ENCODE measurements at places on chromosomes 3 and 15.
A peak's percentile ranks its signal among the peaks of the same experiment; 100 is the strongest.

- DNase-seq: no peak
These were observed 29.6 kb upstream of the CP start for GRCh38 chr3:149251186-149251585.

DNA sequence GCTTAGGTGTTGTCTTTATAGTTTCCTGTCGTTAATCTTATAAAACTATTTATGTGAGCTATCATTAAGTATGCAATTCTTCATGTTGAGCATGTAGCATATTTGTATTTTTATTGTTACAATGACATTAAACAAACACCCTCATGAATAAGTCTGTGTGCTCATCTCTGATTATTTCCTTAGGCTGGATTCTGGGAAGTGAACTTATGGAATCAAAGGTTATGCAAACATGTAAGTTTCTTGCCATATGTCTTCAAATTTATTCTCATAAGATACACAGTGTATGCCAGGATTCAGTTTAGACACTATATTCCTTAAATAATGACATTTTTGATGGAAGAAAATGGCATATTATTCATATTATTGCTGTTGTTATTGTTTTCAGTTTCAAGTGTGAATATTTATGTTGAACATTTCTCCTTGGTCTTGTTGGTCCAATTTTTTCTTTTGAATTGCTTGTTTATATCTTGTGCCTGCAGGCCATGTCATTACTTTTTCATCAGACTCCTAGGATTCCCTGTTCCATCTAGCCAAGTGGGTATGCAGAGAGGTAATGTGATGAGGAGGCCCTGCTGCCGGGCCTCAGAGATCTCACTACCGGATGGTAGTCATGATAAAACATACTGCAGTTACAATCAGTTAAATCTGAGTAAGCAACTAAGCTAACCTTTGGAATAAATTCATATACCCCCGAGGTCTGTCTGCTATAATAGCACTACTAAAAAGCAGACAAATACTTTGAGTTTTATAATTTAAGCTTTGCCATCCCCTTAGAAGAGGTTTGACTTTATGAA is 684.3 kb upstream of the SGO1 start:
- DNase-seq: no peak

- DNase-seq: peak; percentile 16
These were observed 106.3 kb downstream of the ZBTB20 start for GRCh38 chr3:115040673-115041286.

GRCh38 chr15:68791431-68792283 is 29.0 kb downstream of the ANP32A start:
- no peak for DNase-seq

DNA sequence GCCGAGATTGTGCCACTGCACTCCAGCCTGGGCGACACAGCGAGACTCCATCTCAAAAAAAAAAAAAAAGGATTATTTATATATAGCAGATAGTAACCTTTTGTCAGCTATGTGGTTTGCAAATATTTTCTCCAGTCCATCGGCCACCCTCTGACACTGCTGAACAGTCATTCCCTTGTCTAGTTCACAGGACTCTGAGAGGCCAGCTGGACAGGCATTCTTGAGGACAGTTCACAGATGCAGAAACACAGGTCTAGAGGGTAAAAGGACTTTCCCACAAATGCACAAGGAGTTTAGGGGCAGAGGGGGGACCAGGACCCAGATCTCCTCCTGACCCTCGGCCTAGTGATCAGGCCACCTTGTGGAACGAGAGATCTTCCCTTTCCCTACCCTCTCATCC is 7.5 kb upstream of the TMEM40 start:
- no peak for DNase-seq

DNA sequence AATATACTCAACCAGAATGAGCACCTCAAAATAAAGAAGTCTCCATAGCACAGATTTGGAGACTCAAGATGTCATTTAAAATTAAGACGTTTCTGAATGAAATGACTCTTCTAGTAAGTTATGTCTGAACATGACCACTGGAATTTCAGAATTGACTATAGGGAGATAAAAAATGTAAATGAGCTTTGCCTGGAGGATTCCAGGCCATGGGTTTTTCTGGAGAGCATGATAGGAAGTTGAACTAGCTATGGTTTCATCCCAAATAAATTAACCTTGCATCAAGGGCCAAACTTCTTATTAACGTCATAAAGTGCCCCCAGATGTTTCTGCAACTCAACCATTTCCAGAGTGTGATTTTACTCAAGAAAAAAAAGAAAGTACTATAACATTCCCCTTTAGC is 222.6 kb upstream of the NR2F2 start:
- no peak for DNase-seq

- DNase-seq: no peak
These were observed 428.8 kb downstream of the PYDC2 start for GRCh38 chr3:191889756-191890155.

DNA sequence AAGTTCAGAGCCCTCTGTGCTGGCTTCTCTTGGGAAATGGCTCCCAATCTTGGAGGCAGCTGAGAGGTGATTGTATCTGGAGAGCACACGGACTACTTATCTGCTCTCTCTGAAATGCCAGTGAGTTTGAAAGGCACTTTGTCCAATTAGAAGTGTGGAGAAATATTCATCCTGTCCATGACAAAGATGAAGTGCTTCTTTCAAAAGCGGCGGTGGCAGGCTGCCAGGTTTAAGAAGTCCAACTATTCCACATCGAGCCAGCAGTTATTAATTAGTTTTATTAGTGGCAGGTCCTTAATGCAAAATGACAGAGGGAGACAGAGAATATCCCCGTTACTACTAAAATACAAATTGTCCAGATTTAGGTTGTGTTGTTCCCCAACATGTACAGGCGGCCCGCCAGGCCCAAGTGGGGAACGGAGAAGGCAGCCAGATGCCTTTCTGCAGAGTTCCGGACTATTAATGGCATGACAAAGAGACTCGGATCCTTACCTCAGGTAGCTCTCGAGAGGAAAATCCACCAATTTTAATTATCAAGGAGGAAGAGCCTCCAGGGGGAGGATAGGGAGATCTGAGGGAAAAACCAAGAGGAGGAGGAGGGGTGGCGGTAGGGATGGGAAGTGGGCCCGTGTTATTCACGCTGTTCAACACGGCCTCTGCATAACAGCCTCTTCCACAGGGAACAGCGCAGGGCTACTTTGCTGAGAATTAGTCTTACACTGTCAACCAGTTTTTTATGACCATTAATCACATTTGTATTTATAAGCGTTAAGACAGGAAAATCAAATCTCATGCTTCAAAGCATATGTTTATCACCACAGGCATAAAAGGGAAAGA is 42.0 kb downstream of the RORA start:
- DNase-seq: no peak

GRCh38 chr15:63950911-63951481 is 95.3 kb downstream of the DAPK2 start:
- DNase-seq: peak; percentile 70

DNA sequence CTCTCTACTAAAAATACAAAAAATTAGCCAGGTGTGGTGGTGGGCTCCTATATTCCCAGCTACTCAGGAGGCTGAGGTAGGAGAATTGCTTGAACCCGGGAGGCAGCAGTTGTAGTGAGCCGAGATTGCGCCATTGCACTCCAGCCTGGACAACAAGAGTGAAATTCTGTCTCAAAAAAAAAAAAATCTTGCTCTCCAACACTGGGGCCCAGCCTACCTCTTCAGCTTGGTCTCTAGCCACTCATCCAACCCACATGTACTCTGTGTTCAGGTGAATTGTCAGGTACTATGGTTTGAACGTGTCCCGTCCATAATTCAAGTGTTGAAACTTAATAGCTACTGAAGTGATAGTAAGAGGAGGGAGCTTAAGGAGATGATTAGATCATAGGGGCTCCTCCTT is 22.4 kb upstream of the RAB7A start:
- DNase-seq: no peak

- no peak for DNase-seq
These were observed 97.1 kb upstream of the SLC6A6 start for GRCh38 chr3:14305324-14305723.

GRCh38 chr15:62847900-62848489 is 194.6 kb upstream of the TPM1 start:
- DNase-seq: no peak

DNA sequence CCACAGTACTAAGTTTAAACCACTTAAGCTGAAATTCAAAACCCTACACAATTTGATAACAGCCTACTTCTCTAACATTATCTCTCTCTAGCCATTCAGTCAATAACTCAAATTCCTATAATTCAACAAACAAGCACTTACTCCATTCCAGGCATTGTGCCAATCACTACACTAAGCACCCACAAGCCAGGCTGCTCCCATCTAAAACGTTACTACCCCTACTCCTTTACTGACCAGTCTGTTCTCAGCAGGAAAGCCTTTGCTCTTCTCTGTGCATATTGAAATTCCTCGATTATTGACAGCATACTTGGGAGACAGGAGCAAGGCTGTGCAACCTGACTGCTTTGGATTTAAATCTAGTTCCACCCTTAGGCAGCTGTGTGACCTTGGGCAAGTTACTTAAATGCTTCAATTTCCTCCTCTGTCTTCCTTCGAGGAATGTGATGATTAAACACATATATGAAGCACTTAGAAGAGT is 177.2 kb upstream of the THBS1 start:
- DNase-seq: no peak

DNA sequence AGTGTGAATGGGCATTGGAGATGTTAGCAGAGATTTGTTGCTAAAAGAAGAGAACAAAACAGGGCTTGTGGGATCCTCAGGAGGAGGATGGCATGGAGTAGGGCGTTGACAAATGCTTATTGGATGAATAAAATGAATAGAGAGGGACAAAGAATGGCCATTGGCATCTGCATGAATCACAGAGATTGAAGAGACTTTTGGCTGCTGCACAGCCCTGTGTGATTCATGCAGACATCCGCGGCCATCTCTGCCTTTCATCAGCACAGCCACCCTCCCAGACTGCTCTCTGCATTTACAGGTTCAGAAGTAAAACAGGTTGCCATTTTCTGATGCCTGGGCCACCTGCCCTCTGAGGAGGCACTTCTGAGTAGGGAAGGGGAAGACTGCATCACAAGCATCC is 397.9 kb downstream of the EPHB1 start:
- no peak for DNase-seq

All from AG09309 (cell line).